GM18507 (cell line): ENCODE measurements at places on chromosomes 5 and 9.

GRCh38 chr5:158436271-158437065 is 577.5 kb upstream of the CLINT1 start:
- DNase-seq: no peak

GRCh38 chr5:38009749-38010358 is 170.0 kb upstream of the GDNF start:
- DNase-seq: no peak

GRCh38 chr9:100099722-100100042 is 639 bp downstream of the INVS start:
- no peak for DNase-seq

DNA sequence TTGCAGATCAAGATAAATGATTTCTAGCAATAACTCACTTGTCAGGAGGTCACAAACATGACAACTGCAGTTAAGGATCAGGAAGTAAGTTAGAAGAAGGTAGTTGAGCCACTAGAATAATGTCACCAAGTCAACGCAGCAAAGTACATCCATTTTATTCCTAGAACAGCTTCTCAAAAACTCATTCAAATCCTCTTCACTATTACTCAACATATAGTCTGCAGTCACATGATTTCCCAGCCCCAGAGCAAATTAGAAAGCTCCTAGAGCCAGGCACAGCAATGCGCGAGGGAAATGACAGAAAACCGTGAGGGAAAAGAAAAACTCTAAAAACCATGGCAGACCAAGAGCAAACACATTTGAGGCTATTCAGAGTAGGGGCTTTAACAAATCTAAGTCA is 49.9 kb upstream of the ZNF622 start:
- no peak for DNase-seq

DNA sequence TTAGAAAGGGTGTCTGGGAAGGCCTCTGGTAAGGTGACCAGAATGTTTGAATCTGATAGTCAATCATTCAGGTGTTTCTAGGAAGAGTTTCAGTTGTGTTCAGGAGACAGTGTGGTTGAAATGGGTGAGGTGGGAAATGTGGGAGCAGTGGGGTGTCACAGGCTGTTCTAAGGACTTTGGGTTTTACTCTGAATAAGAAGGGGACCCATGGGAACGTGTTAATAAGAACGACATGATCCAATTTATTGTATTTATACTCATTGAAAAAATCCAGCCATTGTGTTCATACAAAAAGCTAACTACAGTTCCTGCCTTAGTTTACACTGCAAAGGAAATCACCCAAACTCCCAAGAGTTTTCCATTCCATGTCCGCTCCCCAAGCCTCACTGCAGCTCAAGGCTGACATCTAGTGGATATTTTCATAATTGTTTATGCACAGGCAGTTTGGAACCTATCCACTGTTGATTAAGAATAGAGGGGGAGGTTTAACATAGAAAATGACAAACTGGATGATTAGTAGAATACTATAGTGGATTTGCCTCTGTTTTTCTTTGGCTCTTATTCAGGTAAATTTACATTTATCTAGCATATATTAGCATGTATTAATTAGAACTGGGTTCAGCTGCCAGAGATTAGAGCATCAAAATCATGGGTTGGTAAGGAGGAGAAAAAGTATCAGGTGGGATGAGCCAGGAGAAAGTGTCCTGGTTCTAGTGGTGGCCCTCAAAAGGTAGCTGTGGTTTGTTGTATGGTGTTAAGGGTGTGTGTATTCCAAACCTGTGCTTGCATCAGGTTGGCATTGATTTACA is 17.7 kb downstream of the CAVIN4 start:
- DNase-seq: peak; percentile 11

DNA sequence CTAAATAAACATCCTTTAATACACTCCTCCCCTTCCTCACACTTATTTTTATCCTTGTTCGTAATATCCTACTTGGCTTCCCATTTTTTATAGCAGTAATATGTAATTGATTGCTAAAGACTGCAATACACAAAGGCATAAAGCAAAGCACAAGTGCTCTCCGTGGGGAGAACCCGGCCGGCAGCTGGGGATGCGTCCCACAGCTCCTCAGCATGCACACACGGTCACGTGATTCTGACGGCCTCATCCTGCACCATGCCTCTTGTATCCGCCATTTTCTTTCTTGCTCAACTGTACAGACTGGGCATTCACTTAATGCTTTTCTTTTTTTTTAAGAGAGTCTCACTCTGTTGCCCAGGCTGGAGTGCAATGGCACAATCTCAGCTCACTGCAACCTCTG is 2.8 kb downstream of the BRD3OS start:
- no peak for DNase-seq

- no peak for DNase-seq
Observed at GRCh38 chr5:178227138-178227659, 5.4 kb downstream of the PHYKPL start.
